HepG2 (cell line): ENCODE measurements at places on chromosomes 5 and 9. TPM values are rescaled to one million over a fixed set of nuclear protein-coding genes. Genes with fewer than 3 reads are reported as not detected.

DNA sequence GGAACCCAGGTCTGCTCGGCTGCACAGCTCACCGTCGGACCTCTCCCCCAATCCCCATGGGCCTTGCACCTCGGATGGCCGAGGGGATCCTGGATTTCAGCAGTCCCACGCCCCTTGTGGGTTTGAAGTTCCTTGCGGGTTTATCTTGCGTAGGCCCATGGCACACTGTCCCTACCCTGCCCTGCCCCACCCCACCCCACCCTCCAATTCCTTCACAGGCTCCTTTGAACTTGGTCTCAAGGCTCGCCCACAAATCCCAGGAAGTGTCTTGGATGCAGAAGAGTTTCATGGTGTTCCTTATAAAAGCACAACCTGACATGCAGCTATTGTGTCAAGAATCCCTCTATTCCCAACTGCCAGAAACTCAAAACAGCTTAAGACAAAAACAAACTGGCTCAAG lies 11.2 kb upstream of the SMIM23 start:
- DNase-seq = no peak

MINAR2 gene
- total RNA-seq = not detected in 2 replicates

DNA sequence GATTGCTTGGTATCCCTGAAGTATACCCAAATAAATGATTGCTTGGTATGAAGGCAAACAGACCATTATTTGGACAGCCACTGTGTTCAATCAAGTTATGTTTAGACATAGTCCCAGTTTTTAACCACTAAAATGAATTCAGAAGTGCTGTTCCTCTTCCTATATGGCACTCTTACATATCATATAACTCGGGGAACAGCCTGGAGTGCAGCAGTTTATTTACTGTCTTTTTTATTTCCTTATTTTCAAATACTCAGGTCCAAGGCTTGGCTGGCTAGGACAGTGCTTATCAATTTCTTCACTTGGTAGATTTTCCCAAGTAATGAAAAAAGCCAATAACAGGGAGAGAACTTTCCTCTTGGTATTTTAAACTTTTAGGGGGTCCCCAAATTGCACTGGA lies 58.6 kb upstream of the CCDC112 start:
- DNase-seq = no peak

RFESD gene
- total RNA-seq = 1.2 and 2.2 TPM in 2 replicates

GRCh38 chr9:8855046-8855445 lies 1055.5 kb upstream of the DMAC1 start:
- no peak for DNase-seq

GRCh38 chr9:346111-346571 lies 131.5 kb downstream of the DOCK8 start:
- DNase-seq = no peak

DNA sequence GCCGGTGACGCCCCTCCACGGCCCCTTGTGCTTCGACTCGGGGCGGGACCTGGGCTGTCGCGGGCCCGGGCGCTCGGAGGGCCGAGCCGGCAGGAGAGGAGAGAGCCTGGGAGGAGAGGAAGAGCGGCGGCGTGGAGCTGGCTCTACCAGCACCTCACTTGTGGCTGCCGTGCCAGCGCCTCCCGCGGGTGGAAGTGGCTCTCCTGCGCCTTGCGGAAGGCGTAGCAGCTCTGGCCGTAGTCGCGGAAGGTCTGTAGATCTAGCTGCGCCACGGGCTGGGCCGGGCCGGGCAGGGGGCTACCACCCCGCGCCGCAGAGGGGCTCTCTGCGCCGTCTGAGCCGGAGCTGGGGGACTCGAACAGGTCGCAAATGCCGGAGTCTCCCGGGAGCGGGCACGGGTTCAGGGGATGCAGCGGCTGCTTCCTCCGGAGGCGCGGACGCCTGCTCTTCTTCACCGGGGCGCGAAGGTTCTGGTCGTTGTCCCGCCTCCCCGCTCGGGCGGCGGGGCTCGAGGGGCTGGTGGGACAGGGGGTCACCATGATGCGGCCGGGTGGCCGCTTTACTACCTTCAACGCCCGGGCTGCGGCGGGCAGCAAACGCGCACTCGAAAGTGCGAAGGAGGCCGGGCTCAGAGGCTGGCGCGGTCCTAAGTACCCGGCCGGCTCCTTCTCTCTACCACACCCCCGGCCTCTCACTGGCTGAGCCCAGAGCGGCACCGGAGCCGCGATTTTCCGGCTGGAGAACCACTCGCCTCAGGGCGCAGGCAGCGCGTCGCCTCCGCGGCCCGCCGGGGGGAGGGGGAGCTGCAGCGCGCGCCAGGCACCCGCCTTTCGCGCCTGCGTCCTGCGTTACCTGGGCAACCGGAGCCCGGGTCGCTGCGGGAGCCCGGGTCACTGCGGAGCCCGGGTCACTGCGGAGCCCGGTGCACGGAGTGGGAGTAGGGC lies at the start of gene CCNO:
Gene CCNO, minus strand, starts transcription at position 624 of the 944 bp plus-strand sequence. Its CDS starts 85 bp downstream, at position 539.
- peak; percentile 18 for DNase-seq

SLC25A48 gene
- 4.0 and 4.5 TPM in 2 replicates for total RNA-seq
